Activated T-cell treated with anti-CD3 and anti-CD28 coated beads, Interleukin-2, amount 50 U/mL, for 72 hours (primary cell): ENCODE measurements at places on chromosomes 2 and 18. TPM values are rescaled to one million over a fixed set of nuclear protein-coding genes. Genes with fewer than 3 reads are reported as not detected.

DNA sequence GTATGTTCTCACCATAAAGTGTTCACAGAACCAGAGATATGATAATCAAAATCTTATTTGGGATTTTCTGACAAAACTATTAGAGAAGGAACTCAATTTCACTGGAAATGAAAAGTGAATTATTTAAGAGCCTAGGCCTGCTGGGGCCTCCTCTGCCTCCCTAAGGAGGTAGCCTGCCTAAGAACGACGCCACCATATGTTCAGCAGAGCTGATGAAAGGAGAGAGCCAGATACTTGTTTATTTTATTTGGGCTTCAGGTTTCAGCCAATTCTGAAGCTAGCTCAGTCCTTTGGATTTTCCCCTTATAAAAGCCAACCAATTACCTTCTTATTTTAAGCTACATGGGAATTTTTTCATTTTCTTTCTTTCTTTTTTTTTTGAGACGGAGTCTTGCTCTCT is 433.1 kb upstream of the MAP2 start:
- DNase-seq: no peak

The RNF152 gene
- 0.12 TPM for total RNA-seq

- DNase-seq: peak; percentile 33
These were observed 1.3 kb upstream of the SMAD2 start for GRCh38 chr18:47931718-47932103.

GRCh38 chr2:30310371-30310770 is 79.0 kb downstream of the LBH start:
- DNase-seq: no peak

DNA sequence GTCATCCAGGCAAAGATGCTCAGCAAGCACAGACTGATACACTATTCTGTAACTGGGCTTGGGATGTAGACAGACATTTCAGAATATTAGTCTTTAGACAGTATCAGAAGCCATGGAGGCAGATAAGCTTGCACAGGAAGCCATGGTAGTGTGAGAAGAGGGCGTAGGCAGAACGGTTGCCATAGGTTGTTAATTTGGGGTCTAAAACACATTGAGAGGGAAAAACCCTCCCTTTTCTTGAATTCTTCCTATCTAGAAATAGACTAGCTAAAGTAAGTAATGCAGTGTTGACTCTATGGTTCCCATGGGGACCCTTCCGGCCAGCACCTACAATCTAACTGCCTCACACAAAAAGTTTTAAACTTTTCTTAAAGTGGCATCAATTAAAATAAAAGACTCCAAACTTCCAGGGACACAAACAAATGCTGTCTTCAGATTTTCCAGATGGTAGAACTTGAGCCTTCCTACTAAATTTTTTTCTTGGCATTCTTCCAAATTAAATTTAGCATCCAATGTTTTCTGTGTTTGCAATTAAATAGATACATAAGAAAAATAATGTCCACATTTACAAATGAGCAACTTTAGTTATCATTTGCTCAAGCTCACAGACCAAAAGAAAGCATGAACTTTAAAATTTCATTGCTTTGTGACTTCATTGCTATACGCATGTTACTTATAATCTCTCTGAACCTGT is 1.9 kb downstream of the PRKRA start:
- no peak for DNase-seq

The ZAP70 gene
- 190 TPM for total RNA-seq

- DNase-seq: no peak
These were observed 46.5 kb upstream of the SULT1C3 start for GRCh38 chr2:108193251-108193650.

- DNase-seq: no peak
These were observed 122.9 kb upstream of the DDX18 start for GRCh38 chr2:117691595-117691994.
